ENCODE measurements at places on chromosomes 13 and 19. TPM values are rescaled to one million over a fixed set of nuclear protein-coding genes. Genes with fewer than 3 reads are reported as not detected.

DNA sequence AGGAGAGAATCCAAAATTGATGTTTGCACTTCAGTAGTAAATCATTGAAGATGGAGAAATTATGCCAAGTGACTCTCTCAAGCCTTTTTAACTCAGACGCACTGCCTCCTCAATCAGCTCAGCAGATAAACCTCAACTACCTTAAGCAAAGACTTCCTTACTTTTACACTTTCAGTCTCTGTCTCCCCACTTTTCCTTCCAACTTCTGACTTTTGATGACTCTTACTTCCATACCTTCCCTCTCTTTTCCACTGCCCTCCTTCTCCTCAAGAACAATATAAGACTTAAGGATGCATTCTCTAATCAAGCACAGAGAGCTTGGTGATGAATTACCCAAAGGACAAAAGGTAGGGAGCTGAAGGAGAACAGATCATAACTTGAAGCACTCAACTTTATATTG is 4.8 kb upstream of the DACH1 start:
- DNase-seq, result no peak

GRCh38 chr13:75384879-75385707 is 96.9 kb downstream of the TBC1D4 start:
- DNase-seq, result no peak

- no peak for DNase-seq
These were observed 4.3 kb downstream of the SPRED3 start for GRCh38 chr19:38392707-38393308.

The EBI3 gene
- 0.92 TPM for total RNA-seq

- DNase-seq, result no peak
These were observed 31.2 kb upstream of the ZNF536 start for GRCh38 chr19:30340771-30341561.

The NCCRP1 gene
- 0.41 TPM for total RNA-seq

The USHBP1 gene
- total RNA-seq, result 0.10 TPM

The CACNG7 gene
- total RNA-seq, result not detected

DNA sequence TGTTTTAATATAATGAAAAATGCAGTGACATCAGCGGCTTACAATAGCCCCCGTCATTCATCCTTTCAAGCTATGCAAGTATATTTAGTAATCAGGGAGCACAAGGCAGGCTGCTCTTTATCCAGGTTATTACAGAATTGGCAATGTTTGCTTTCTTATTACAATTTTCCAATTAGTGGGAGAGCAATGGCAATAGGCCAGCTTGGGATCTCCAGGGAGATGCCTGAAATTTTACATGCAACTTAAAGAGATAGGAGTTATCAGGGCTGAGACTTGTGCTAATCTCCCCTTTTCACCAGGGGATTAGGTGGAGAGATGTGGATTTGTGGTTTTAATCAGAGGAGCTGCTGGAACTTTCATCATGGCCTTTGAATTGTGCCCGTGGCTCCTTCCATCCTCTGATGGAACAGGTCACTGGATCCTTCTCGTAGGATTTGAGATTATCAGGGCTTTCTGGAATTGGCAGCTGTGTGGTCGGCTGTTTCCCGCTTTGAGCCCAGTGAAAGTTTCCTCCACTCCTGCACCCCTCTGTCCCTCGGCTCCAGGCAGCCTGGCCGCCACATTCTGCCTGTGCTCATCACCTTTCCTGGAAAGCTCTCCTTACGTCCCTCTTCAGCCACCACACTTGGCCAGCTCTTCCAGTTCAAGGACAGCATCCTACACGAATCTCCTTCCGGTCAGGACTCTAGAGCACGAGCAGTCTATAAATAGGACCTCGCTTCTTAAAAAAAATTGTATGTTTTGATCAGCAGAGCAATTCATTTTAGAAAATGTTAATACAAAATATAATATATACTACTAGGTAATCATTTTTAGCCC is 47.0 kb downstream of the CBY2 start:
- DNase-seq, result no peak

The ZNF223 gene
- total RNA-seq, result 2.5 TPM

- DNase-seq, result peak; percentile 22
These were observed 216.2 kb downstream of the IRS2 start for GRCh38 chr13:109569958-109570711.

DNA sequence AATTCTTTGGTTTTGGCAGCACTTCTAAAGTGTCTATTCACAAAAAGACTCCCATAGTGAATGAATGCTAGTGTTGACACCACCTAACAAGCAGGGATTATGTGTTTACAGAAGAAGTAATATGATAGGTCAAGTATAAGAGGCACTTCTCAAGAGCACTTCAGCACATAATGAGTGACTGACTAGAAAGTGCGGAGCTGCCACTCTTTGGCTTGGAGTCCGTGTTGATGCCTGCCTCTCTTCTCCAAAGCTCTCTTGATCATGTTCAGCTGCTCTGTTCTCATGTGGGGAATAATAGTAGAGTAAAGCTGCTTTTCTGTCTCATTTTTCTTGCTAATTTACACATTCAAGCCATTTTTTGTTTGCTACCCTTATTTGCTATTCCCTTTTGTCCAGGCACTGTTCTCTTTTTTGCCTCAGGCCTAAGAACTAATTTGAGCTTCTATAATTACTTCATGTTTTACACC is 22.7 kb upstream of the MAB21L1 start:
- DNase-seq, result no peak

The NUP58 gene
- 55.6 TPM for total RNA-seq

The TGFBR3L gene
- total RNA-seq, result 1.6 TPM

The EFNB2 gene
- 0.47 TPM for total RNA-seq

- DNase-seq, result no peak
These were observed 142.5 kb downstream of the SLC7A1 start for GRCh38 chr13:29452773-29453616.

GRCh38 chr13:110911880-110912279 is 3.0 kb downstream of the ANKRD10 start:
- no peak for DNase-seq

GRCh38 chr13:82627183-82627582 is 1255.1 kb downstream of the SLITRK1 start:
- no peak for DNase-seq

GRCh38 chr19:13881692-13882418 is 4.9 kb downstream of the NANOS3 start:
- DNase-seq, result no peak

- DNase-seq, result no peak
These were observed 53.6 kb downstream of the DGKH start for GRCh38 chr13:42101821-42102585.

GRCh38 chr19:13951799-13952153 is 533 bp upstream of the DCAF15 start:
- no peak for DNase-seq

GRCh38 chr13:78689011-78689410 is 30.1 kb upstream of the OBI1 start:
- no peak for DNase-seq

The DHDH gene
- 1.2 TPM for total RNA-seq

GRCh38 chr19:8615024-8615423 is 4.5 kb upstream of the ADAMTS10 start:
- DNase-seq, result no peak

GRCh38 chr19:4976401-4977298 is 7.7 kb downstream of the KDM4B start:
- no peak for DNase-seq

The GFY gene
- not detected for total RNA-seq

DNA sequence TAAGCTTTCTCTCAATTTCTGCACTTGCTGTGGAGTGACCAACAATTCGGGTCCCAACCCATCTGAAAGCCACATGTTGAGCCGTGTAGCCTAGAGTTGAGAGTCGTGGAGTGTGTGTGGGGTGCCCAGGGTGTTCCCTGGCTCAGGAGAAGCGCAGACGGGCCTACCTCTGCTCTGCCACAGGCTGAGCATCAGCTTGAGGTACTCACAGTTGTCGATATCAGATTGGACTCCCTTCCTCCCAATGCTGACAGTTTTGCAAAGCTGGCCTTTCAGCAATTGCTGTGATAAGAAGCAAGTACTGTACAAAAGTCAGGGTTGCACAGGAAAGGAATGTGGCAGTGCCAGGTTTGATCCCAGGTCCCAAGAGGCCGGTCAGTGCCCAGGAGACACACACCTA is 133.4 kb upstream of the SPACA7 start:
- DNase-seq, result no peak

DNA sequence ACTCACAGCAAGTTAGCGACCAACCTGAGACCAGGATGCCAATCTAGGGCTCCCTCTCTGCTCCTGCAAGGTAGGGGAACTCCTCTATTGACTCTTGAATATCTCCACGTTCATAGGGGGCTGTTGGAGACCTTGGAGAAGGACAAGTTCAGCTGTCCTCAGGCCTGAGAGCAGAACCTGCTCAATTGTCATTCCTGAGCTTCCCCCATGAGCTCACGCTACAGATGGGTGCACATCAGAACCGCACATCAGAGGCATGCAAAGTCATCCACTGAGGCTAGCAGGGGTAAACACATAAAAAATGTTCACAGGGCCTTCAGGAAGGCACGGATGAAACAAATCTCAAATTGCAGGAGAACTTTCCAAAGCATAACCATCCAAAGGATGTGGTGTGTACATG is 168.8 kb upstream of the ZNF507 start:
- no peak for DNase-seq

DNA sequence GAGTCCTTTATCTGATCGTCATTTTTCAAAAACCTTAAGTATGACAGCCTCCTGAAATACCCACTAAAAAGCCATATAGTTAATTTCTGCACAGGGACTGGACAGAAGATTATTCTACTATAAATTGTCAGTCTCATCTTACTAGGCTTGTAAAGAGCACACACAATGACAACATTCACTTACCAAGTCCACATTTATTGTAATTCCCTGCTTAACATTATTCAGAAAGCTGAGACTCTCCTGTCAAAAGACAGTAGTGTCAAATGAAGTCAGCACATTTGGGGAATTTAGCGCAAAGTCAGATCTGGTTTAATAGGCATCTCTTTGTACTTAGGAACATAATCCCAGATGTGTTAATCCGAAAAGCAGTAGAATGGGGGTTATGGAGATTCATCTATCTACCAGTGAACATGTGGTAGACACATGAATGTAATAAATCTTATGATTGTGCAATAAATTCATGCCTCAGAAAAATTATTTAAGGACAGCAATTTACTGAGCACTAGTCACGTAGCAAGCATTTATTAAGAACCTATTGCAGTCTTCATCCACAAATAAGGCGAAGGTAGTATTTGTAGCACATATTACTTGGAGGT is 224.6 kb upstream of the GPC6 start:
- DNase-seq, result no peak

DNA sequence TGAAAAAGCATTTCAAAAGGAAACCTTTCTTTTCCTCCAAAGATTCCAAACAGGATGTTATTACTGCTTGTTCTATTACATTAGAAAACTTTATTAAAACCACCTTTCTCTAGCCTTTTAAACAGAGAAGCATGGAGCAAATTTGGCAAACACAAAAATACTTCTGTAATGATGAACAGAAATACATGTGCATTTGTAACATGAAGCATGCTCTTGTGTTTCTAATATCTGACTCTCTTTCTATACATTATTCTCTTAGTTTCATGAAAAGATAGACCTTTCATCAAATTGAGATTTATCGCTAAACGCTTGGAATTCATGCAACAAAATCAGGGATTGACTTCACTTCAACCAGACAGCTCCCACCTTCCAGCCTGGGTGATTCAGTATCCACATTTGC is 152.8 kb upstream of the IRS2 start:
- no peak for DNase-seq

GRCh38 chr13:27372896-27373295 is 51.5 kb upstream of the GTF3A start:
- DNase-seq, result no peak

The SIGLEC5 gene
- not detected for total RNA-seq

The KIR3DL1 gene
- 0.62 TPM for total RNA-seq

DNA sequence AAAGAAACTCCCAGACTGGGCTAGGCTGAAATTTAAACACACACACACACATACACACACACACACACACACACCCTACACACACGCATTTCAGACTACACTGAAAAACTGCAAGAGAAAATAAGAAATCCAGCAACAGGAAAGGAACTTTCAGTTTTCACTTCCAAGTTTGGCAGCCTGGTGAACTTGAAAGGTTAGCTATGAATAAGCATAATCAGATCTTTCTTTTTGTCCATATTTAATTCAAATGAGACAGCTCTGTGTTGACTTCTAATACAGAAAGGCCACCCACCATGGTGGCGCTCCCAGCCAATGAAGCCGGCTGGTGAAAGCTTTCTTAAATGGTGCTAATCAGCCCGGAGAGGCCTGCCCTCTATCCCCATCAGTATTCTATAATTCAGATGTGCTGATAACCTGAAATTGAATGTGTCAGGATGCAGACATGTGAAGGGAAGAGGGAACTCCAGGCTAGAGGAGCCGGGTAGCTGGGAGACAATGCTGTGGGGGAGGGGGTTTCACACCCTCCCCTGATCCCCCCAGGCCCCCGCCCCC is 108.3 kb upstream of the ZNF536 start:
- no peak for DNase-seq

The CEACAM7 gene
- not detected for total RNA-seq

- peak; percentile 30 for DNase-seq
These were observed 11.2 kb upstream of the KLK4 start for GRCh38 chr19:50922317-50922853.

GRCh38 chr19:16017138-16017490 is 59.2 kb upstream of the TPM4 start:
- DNase-seq, result no peak

GRCh38 chr19:57290970-57291369 is 10.7 kb downstream of the ZNF460 start:
- no peak for DNase-seq

- DNase-seq, result no peak
These were observed 29.1 kb downstream of the TNFRSF19 start for GRCh38 chr13:23599083-23599925.

- DNase-seq, result no peak
These were observed 119.2 kb upstream of the ABCC4 start for GRCh38 chr13:95420501-95420900.

DNA sequence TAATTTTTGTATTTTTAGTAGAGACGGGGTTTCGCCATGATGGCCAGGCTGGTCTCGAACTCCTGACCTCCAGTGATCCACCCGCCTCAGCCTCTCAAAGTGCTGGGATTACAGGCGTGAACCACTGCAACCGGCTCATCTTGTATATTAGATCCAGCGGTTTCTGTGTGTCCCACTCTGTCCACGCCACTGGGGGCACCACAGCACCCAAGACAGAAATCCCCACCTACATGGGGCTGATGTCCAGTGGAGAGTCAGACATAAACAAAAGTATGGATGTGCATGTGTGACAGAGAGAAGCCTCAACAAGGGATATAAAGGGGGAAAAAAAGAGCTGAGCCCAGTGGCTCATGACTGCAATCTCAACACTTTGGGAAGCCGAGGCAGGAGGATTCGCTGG is 65.8 kb upstream of the ADGRE5 start:
- DNase-seq, result no peak

- DNase-seq, result no peak
These were observed 2.7 kb downstream of the TPP2 start for GRCh38 chr13:102599426-102600012.

- DNase-seq, result peak; percentile 31
These were observed 20.8 kb downstream of the PLEKHJ1 start for GRCh38 chr19:2215281-2215751.

The SYT3 gene
- 0.41 TPM for total RNA-seq

GRCh38 chr13:37338726-37339385 is 233.4 kb upstream of the CSNK1A1L start:
- no peak for DNase-seq

All from T-cell (primary cell).